ENCODE measurements at places on chromosomes 6 and 20. TPM values are rescaled to one million over a fixed set of nuclear protein-coding genes. Genes with fewer than 3 reads are reported as not detected.

- no peak for DNase-seq
- no peak overlapping the region for H3K27ac ChIP-seq
- H3K27me3 ChIP-seq: peaks cover 2% of the 10 kb centered on the region
Measured at GRCh38 chr6:163195721-163196691, 218.5 kb upstream of the QKI start.

- DNase-seq: no peak
- no peak overlapping the region for H3K4me3 ChIP-seq
- H3K4me1 ChIP-seq: no peaks in the 10 kb centered on the region
Measured at GRCh38 chr6:141552463-141552862, 580.3 kb upstream of the GJE1 start.

DNA sequence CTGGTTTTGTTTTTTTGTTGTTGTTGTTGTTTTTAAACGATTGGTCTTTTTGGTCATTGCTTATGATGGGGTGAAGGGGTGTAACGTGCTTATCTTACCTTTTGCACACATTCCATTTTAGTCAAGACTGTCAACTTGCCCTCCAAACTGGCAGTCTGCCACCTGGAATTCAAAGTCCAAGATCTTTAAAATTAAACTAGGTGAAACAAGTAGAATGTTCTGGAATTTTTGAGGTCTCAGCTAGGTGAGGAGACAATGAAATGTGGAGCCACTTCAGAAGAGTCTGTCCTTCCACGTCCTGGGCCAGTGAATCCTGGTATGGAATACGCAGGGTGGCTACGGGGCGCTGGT is 344.6 kb downstream of the ZFAND3 start:
- H3K27ac ChIP-seq: no peak overlapping the region
- DNase-seq: no peak
- no peaks in the 10 kb centered on the region for H3K4me1 ChIP-seq
- H3K4me3 ChIP-seq: no peak overlapping the region
- H3K36me3 ChIP-seq: no peaks in the 10 kb centered on the region

GRCh38 chr6:44646355-44646754 is 258.8 kb downstream of the CDC5L start:
- H3K27ac ChIP-seq: no peak overlapping the region
- no peak for DNase-seq
- H3K36me3 ChIP-seq: no peaks in the 10 kb centered on the region
- no peak overlapping the region for H3K4me3 ChIP-seq
- H3K27me3 ChIP-seq: no peaks in the 10 kb centered on the region

- H3K4me1 ChIP-seq: peaks cover 7% of the 10 kb centered on the region
- H3K27ac ChIP-seq: no peak overlapping the region
- H3K27me3 ChIP-seq: no peaks in the 10 kb centered on the region
- H3K36me3 ChIP-seq: no peaks in the 10 kb centered on the region
Measured at GRCh38 chr6:135701426-135701825, 150.1 kb upstream of the PDE7B start.

- H3K36me3 ChIP-seq: peaks cover 46% of the 10 kb centered on the region
- H3K4me1 ChIP-seq: no peaks in the 10 kb centered on the region
- no peak overlapping the region for H3K4me3 ChIP-seq
- H3K27ac ChIP-seq: no peak overlapping the region
- DNase-seq: no peak
- H3K27me3 ChIP-seq: no peaks in the 10 kb centered on the region
Measured at GRCh38 chr6:43593938-43594337, 18.0 kb downstream of the POLH start.

DNA sequence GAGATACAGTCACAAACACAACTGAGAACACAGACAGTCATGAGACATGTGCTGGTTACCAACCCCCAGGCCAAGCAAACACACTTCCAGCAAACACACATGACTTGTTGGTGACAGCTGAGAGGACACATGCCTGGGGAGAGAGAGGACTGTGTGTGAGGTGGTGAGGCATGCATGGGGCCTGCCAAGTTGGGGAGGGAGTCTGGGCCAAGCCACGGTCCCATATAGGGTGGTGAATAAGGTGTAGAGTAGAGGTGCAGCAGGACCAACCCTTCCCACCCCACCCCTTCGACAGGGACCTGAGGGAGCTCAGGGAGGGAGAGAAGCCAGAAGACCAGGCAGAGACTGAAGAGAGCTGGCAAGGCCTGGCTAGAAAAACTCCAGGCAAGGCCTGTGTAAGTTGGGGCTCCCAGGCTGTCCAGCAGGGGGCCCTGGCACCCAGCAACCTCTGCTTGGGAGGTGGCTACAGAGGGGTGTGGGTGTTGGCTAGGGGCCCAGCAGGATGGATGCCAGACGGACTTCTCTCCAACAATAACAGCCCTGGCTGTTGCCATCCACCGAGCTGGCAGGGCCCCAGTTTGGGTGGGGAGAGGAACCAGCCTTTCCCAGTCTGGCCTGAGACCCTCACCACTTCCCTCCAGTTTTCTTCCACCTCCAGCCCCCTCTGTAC is 2.0 kb upstream of the SLC29A1 start:
- H3K4me1 ChIP-seq: peaks cover 54% of the 10 kb centered on the region
- H3K27me3 ChIP-seq: peaks cover 9% of the 10 kb centered on the region
- H3K36me3 ChIP-seq: peaks cover 2% of the 10 kb centered on the region
- peak; percentile 82 for DNase-seq
- no peak overlapping the region for H3K4me3 ChIP-seq

- H3K36me3 ChIP-seq: no peaks in the 10 kb centered on the region
- H3K4me1 ChIP-seq: no peaks in the 10 kb centered on the region
- H3K4me3 ChIP-seq: no peak overlapping the region
- no peak overlapping the region for H3K27ac ChIP-seq
- H3K27me3 ChIP-seq: peaks cover 21% of the 10 kb centered on the region
Measured at GRCh38 chr6:25706314-25707014, 48.1 kb upstream of the SLC17A4 start.

GRCh38 chr6:31540640-31541039 is 1.2 kb downstream of the DDX39B start:
- H3K36me3 ChIP-seq: peaks cover 58% of the 10 kb centered on the region
- no peaks in the 10 kb centered on the region for H3K27me3 ChIP-seq
- H3K4me1 ChIP-seq: peaks cover 50% of the 10 kb centered on the region

GRCh38 chr6:120903836-120904235 is 430.4 kb downstream of the TBC1D32 start:
- H3K4me1 ChIP-seq: no peaks in the 10 kb centered on the region
- H3K27ac ChIP-seq: no peak overlapping the region
- no peak for DNase-seq
- H3K27me3 ChIP-seq: no peaks in the 10 kb centered on the region
- no peaks in the 10 kb centered on the region for H3K36me3 ChIP-seq

- H3K36me3 ChIP-seq: no peaks in the 10 kb centered on the region
- no peak overlapping the region for H3K4me3 ChIP-seq
- H3K27me3 ChIP-seq: peaks cover 9% of the 10 kb centered on the region
- H3K4me1 ChIP-seq: peaks cover 22% of the 10 kb centered on the region
Measured at GRCh38 chr20:23085436-23086055, 578 bp downstream of the CD93 start.

DNA sequence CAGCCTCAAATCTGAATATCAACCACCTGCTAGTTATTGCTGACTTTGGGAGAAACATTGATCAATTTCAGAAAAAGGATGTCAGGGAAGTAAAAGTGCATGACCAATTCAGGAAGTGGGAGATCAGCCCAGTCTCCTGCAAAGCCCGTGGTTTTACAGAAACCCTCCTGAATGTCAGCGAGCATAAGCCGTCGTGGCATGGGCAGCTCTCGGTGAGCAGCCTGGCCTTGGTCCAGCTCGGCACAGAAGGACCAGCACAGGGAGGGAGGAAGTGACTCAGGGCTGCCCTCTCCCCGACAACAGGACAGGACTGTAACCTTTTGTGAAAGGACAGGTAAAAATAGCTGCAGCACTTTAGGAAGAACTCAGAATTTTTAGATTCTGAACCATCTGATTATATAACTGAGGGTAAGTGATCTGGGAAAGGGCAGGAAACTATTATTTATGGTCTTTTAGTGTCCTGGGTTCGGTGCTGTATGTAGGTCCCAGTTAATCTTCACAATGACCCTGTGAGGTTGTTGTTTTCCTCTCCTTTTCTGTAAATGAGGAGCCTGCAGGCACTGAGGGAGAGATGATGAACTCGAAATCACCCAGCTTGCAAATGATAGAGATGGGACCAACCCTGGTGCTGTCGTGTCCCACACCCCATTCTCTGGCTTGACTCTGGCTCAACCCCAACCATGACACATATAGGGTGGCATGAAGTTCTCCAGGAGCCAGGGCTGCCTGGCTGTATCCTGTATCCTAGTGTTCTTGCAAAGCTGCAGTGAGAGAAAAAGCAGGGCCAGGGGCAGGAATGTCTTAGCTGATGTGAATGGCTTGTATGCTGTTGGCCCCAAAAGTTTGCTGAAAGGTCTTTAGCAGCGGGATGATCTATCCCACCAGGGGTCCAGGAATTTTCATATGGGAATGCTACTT is 37.6 kb downstream of the NRN1 start:
- peaks cover 16% of the 10 kb centered on the region for H3K4me1 ChIP-seq
- DNase-seq: no peak
- no peak overlapping the region for H3K27ac ChIP-seq
- no peak overlapping the region for H3K4me3 ChIP-seq
- peaks cover 4% of the 10 kb centered on the region for H3K27me3 ChIP-seq

DNA sequence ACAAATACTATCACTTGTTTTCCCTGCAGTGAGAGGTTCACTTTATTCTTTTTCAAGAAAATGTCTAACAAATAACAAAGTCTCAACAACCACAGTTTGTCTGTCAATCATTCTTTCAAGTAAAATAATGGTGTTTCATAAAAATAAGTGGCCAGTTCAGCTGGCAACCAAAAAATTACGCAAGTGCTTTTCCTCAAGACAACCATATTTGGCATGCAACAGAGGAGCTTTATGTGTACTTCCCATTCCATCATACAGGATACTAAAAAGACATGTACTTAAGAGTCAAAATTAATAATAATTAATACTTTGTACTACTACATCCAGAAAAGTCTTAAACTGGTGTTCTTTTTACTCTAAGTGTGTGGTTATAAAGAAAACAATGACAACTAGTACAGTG is 34.6 kb downstream of the ATG5 start:
- H3K27ac ChIP-seq: no peak overlapping the region
- H3K36me3 ChIP-seq: peaks cover 41% of the 10 kb centered on the region
- no peaks in the 10 kb centered on the region for H3K27me3 ChIP-seq
- H3K4me1 ChIP-seq: peaks cover 9% of the 10 kb centered on the region

GRCh38 chr6:108735310-108736001 is 112.8 kb upstream of the ARMC2 start:
- H3K27me3 ChIP-seq: peaks cover 6% of the 10 kb centered on the region
- no peak for DNase-seq
- no peaks in the 10 kb centered on the region for H3K36me3 ChIP-seq
- no peak overlapping the region for H3K27ac ChIP-seq
- no peaks in the 10 kb centered on the region for H3K4me1 ChIP-seq

- no peaks in the 10 kb centered on the region for H3K4me1 ChIP-seq
- DNase-seq: no peak
- no peak overlapping the region for H3K27ac ChIP-seq
- peaks cover 1% of the 10 kb centered on the region for H3K36me3 ChIP-seq
Measured at GRCh38 chr6:73400656-73401055, 6.0 kb downstream of the DDX43 start.

- H3K36me3 ChIP-seq: peaks cover 7% of the 10 kb centered on the region
- H3K4me3 ChIP-seq: peak overlapping the region; percentile 47
- H3K27me3 ChIP-seq: peaks cover 8% of the 10 kb centered on the region
Measured at GRCh38 chr6:170279977-170280688, 10.7 kb downstream of the DLL1 start.

- H3K4me1 ChIP-seq: no peaks in the 10 kb centered on the region
- no peak overlapping the region for H3K4me3 ChIP-seq
- no peak for DNase-seq
- H3K27ac ChIP-seq: no peak overlapping the region
- peaks cover 16% of the 10 kb centered on the region for H3K36me3 ChIP-seq
Measured at GRCh38 chr20:35042268-35042667, 50.3 kb downstream of the TRPC4AP start.

DNA sequence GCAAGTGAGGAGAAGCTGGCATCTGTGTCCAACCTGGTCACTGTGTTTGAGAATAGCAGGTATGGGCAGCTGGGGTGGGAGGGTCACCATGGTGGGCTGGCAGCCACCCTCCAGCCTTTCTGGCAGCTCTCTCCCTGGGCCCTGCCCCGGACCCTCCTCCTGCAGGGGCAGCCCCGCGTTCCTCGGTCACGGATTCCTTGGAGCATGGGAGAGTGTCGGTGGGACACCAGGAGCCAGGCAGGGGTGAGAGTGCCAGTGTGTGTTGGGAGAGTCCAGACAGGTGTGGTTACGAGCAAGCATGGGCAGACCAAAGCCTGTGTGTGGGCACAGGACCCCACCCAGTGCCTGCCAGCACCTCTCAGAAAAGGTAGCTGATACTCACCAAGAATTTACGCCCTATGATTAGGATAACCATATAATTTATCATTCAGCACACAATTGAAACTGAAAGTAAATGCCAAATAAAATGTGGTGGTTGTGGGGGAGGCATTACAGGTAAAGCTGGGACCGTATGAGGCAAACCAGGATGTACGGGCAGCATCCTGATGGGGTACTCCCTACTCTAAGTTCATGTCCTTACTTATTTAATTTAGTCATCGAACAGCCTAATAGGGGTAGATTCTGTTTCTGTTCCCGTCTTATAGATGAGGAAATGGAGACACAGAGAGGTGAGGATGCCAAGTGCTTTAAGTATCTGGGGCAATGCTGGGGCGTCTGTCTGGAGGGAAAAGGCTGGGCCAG is 542 bp downstream of the FGD2 start:
- H3K36me3 ChIP-seq: peaks cover 4% of the 10 kb centered on the region
- DNase-seq: no peak
- peak overlapping the region; percentile 71 for H3K27ac ChIP-seq
- peaks cover 32% of the 10 kb centered on the region for H3K4me1 ChIP-seq

- no peak overlapping the region for H3K27ac ChIP-seq
- H3K4me3 ChIP-seq: no peak overlapping the region
- no peaks in the 10 kb centered on the region for H3K4me1 ChIP-seq
- H3K36me3 ChIP-seq: peaks cover 41% of the 10 kb centered on the region
Measured at GRCh38 chr20:63596423-63596822, 22.4 kb upstream of the HELZ2 start.

DNA sequence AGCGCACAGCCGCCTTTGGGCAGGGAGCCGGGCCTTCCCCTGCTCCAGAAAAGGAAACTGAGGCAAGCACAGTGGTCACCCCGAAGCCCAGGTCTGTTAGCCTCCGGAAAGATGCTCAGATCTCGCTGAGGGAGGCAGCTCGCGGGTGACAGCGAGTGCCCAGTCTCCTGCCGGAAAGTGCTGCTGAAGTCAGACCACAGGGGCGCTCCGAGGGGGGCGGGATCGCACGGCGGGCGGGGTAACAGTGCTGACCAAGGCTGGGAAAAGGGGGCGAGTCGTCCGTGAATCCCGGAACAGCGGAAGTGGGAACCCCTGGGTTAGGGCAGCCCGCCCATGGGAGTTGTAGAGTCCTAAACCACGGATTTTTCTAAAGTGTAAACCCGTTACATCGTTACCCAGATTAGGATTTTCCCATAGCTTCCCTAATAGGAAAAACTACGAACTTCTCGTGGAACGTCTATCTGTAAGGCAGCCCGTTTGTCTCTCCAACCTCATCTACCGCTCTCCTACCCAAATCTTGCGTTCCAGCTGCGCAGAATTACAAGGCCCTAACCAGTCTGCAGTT is 504 bp downstream of the VPS16 start:
- H3K4me1 ChIP-seq: peaks cover 22% of the 10 kb centered on the region
- H3K27ac ChIP-seq: peak overlapping the region; percentile 65
- peak overlapping the region; percentile 83 for H3K4me3 ChIP-seq
- H3K27me3 ChIP-seq: peaks cover 2% of the 10 kb centered on the region
- peaks cover 13% of the 10 kb centered on the region for H3K36me3 ChIP-seq

Gene SLC17A2
- total RNA-seq: not detected

Gene TMC2
- not detected for total RNA-seq

Gene CST4
- total RNA-seq: not detected

Gene CNR1
- total RNA-seq: not detected

Gene DNAAF9
- total RNA-seq: 3.5 TPM

Gene VNN1
- total RNA-seq: not detected

Gene ULBP1
- 0.65 TPM for total RNA-seq

Gene TGM2
- 0.31 TPM for total RNA-seq
